ENCODE measurements at places on chromosomes 2 and 18.

DNA sequence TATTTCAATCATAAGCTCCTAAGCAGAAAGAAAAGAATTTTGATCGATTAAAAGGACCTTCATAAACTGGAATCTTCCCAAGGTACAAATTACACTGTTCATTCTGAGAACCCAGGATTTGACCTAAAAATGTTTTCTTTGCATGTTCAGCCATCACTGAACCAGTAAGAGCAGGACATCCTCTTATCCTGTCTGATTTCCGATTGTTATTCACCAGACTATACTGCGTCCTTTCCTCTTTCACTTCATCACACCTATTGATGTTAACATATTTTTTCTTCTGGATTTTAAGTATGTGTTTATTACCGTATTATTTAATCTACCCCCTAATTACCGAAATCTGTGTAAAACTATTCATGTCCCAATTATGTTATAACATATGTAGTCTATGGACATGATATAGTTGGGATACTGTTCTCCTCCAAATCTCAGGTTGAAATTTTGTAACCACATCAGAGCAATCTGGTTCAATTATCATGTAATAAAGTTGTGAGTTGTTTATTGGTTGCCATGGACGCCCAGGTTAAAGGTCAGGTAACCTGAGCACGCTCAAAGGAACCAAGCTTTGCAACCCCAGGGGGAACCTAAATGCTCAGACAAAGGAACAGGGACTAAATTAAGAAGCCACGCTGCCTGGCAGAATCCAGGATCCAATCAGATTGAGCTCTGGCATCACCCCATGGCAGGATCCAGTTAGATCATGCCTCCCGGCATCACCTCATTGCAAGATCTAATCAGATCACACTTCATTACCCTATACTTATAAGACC lies 11.6 kb upstream of the TBC1D8 start:
- DNase-seq, result no peak

DNA sequence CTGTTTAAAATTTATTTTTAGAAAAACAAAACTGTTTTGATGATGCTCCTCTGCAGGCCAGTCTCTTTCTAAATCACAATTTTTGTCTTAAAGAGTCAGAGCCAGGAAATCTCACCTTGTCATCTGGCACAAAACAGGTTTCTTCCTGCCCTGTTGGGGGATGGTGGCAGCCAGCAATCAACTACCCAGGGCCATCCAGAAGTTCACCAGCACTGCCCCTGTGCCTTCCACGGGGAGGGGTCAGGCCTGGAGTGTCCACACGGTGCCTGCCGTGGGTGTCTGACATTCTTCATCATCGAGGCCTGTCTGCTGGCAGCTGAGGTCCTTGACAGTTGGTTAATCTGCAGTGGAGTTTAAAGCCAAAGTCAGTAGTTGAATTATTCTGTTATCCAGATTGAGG lies 40.0 kb upstream of the BMP10 start:
- DNase-seq, result no peak

GRCh38 chr2:135208016-135208415 lies 155.9 kb downstream of the RAB3GAP1 start:
- no peak for DNase-seq

DNA sequence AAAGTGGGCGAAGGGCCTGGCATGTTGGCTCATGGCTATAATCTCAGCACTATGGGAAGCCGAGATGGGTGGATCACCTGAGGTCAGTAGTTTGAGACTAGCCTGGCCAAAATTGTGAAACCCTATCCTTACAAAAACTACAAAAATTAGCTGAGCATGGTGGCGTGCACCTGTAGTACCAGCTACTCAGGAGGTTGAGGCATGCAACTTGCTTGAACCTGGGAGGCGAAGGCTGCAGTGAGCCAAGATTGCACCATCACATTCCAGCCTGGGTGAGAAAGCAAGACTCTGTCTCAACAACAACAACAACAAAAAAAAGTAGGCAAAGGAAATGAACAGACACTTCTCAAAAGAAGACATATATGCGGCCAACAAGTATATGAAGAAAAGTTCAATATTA lies 196.5 kb downstream of the RAB3GAP1 start:
- no peak for DNase-seq

DNA sequence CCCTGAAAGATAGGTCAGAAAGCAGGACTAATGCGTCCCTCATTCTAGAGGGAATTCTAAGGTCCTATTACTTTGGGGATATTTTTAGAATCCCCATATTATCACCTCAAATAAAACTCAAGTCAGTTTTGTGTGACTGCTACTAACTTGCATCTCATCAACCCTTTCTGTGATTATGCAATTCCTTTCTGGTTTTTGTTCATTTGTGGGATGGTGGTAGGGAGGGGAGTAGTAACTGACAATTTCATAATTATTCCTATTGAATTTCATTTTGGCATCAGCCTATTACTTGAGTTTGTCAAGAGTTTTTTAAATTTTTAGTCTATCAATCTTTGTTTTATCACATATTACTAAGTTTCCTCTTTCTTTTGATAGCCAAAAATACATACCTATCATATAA lies 28.4 kb upstream of the TANK start:
- DNase-seq, result no peak

DNA sequence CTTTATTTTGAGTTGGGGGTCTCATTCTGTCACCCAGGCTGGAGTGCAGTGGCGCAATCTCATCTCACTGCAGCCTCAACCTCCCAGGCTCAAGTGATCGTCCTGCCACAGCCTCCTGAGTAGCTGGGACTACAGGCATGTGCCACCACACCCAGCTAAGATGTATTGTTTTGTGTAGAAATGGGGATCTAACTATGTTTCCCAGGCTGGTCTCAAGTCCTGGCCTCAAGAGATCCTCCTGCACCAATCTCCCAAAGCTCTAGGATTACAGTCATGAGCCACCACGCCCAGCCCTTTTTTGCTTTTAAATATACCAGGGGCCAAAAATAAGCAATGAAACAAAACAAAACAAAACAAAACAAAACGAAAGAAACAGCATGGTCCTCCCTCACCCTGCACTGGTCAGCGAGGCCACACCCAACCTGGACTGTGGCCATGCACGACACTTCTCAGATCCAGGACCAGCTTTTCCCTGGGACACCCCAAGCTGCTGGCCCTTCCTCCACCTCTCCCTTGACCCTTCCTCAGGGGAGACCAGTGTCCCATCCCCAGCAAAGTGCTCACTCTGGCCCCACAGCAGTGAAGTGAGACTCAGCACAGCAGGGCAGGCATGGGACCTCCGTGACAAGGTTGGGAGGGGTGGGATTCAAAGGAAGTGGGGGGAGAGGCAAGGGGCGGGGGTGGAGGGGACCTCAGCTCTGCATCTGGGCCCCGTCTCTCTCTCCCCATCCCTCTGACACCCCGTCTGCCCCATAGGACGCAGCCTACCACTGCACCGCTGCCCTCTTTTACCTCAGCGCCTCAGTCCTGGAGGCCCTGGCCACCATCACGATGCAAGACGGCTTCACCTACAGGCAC lies 23.5 kb downstream of the MAL start:
- no peak for DNase-seq

All from CD4-positive, alpha-beta T cell (primary cell).